ENCODE measurements at places on chromosomes 7 and 10.

- DNase-seq, result no peak
- H3K27me3 ChIP-seq, result no peaks in the 10 kb centered on the region
- no peak overlapping the region for H3K4me3 ChIP-seq
- H3K27ac ChIP-seq, result no peak overlapping the region
- H3K4me1 ChIP-seq, result no peaks in the 10 kb centered on the region
Observed at GRCh38 chr7:19899529-19899928, 126.1 kb upstream of the TMEM196 start.

DNA sequence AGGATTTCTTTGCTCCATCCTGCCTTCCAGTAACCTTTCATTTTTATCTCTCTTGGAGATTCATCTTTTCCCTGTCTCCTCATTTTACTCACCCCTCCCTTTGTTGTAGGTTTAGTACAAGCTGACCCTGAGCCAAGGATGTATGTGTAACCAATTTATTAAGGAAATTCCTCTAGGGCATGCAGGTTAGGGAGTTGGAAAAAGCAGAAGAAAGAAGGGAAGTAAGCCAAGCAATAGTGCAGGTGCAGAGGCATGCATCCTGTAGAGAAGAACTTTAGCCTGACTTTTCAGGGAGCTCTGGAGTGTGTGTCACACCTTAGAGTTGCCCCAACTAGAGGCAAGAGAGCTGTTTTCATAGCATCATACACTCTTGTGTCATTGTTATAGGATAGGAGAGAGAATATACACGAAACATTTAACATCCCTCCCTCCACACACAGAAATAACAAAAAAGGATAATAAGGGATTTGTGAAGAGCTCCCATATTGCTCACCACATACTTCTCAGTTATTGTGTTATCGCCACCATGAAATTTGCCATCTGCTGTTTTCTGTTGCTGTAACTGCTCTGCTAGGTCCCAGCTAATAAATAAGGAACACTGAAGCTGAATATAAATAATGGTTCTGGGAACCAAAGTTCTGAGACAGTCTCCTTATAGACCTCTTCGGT lies 21.8 kb upstream of the SEMA3C start:
- no peak for DNase-seq
- H3K27me3 ChIP-seq, result no peaks in the 10 kb centered on the region
- H3K27ac ChIP-seq, result no peak overlapping the region
- no peaks in the 10 kb centered on the region for H3K4me1 ChIP-seq

DNA sequence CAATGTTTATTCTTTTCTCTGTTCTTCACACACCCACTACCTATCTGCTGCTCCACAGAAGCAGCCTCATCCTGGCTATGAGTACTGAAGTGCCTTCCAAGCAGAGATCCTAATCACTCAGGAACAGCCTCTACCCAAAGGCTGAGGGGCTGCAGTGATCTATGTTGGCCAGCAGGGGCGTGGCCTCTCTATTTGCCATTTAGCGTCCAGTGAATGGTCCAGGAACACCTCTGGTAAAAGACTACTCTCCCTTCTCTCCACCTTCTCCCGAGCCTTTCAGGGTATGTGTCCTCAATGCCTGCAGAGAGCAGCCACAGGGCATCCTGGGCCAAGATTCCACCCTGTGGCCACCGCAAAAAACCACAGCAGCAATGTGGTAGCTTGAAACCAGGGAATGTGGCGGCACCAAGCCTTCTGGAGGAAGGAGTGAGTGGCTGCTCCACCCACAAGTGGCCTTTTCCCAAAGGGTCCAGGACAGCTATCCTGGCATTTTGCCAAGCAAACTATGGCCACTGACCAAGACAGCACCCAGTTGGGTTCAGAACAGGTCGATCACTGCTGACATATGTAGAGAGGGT lies 70.9 kb downstream of the SYPL1 start:
- H3K27me3 ChIP-seq, result no peaks in the 10 kb centered on the region
- DNase-seq, result peak; percentile 80
- H3K36me3 ChIP-seq, result no peaks in the 10 kb centered on the region
- H3K4me1 ChIP-seq, result peaks cover 20% of the 10 kb centered on the region

- DNase-seq, result no peak
- no peak overlapping the region for H3K27ac ChIP-seq
- no peaks in the 10 kb centered on the region for H3K27me3 ChIP-seq
- no peaks in the 10 kb centered on the region for H3K36me3 ChIP-seq
Observed at GRCh38 chr7:22697876-22698606, 29.0 kb upstream of the IL6 start.

DNA sequence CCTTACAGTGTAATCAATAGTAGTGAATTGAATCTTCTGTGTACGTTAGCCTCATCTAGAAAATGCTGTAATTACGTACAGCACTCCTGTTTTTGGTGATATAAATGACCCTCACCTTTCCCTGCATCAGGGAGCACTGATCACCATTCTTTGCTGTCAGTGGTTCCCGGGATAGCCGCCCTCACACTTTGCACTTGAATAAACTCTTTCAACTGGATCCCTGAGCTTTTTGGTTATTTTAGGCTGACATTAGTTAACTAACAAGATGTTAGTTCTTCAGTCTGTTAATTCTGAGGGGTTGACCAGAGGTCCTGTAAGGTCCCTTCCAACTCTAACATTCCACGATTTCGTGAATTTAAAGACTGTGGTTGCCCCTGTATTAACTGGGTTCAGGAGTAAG lies 23.4 kb upstream of the ZC3HAV1 start:
- H3K4me3 ChIP-seq, result peak overlapping the region; percentile 83
- no peaks in the 10 kb centered on the region for H3K36me3 ChIP-seq

DNA sequence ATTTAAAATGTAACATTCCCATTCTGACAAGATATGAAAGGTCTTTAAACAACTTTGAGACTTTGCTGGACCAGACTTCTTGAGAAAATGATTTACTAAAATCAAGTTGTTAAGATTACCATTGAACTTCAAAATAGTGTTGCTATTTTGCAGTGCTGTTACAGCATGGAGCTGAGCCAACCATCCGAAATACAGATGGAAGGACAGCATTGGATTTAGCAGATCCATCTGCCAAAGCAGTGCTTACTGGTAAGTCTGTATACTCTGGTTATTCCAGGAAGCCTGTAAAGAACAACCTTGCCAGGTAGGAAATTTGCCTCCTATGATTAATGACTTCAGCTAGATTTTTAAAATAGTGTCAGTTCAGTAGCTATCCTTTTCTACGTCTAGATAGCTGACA lies 18.8 kb downstream of the TNKS2 start:
- H3K27ac ChIP-seq, result no peak overlapping the region
- no peaks in the 10 kb centered on the region for H3K27me3 ChIP-seq
- no peak for DNase-seq

- H3K27ac ChIP-seq, result no peak overlapping the region
- H3K4me3 ChIP-seq, result no peak overlapping the region
Observed at GRCh38 chr10:129879655-129880054, 84.4 kb downstream of the EBF3 start.

DNA sequence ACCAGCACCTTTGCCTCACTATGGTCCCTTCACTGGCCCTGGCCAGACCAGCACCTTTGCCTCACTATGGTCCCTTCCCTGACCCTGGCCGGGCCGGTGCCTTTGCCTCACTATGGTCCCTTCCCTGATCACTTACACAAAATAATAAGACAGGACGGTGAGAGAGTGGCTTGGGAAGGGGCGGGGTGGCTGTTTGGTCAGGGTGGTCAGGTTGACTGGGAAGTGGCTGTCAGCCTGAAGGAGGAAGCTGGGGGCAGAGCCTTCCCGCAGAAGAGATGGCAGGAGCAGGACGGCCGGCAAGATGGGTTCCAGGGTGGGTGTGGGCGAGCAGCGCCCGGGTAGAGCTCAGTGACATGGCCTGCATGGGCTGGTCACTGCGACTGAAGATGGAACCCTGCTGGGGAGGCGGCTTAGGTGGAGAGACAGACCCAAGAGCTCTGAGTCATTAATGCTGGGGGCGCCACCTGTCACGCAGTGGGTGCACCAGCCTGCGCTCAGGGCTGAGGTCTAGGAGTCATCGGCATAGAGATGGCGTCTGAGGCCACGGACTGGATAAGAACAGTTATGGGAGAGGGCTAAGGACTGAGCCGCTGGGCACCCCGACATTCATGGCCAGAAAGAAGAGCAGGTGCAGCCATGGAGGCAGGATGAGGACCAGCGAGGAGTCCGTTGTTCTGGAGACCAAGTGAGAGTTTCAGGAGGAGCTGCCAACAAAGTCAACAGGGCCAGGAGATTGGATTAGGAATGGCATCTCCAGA lies 91.8 kb downstream of the CHST15 start:
- no peaks in the 10 kb centered on the region for H3K27me3 ChIP-seq
- no peak overlapping the region for H3K27ac ChIP-seq
- no peak for DNase-seq
- H3K4me1 ChIP-seq, result no peaks in the 10 kb centered on the region
- H3K4me3 ChIP-seq, result no peak overlapping the region

- H3K27me3 ChIP-seq, result no peaks in the 10 kb centered on the region
- peaks cover 4% of the 10 kb centered on the region for H3K4me1 ChIP-seq
- no peak for DNase-seq
- H3K27ac ChIP-seq, result no peak overlapping the region
Observed at GRCh38 chr10:70064486-70064885, 11.8 kb downstream of the MACROH2A2 start.

GRCh38 chr10:62671104-62671503 lies 133.4 kb upstream of the ADO start:
- H3K4me3 ChIP-seq, result no peak overlapping the region
- H3K27ac ChIP-seq, result no peak overlapping the region
- no peaks in the 10 kb centered on the region for H3K36me3 ChIP-seq
- no peaks in the 10 kb centered on the region for H3K4me1 ChIP-seq
- DNase-seq, result no peak

DNA sequence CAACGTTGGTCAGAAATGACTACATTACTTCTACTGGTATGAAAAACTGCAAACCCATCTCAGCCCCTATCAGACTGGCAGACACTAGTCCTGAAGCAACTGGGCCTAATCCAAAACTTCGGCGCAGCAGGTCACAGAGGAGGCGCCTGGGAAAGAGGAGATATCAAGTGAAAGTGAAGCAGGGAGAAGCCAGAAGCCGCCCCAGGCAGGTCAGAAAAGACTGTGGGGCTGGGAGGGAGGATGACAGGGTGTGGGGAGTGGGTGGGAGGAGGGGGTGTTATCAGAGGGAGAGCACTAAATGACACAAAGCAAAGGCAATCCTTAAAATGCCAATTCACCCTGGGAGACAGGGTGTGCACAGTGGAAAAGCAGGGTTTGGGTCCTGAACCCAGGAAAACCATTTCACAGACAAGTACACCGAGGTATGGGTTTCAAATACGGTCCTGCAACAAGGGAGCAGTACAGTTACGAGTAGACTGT lies 731 bp downstream of the CHCHD3 start:
- H3K27me3 ChIP-seq, result no peaks in the 10 kb centered on the region
- peak overlapping the region; percentile 83 for H3K4me3 ChIP-seq
- H3K4me1 ChIP-seq, result peaks cover 21% of the 10 kb centered on the region
- peak; percentile 48 for DNase-seq

- H3K4me1 ChIP-seq, result no peaks in the 10 kb centered on the region
- H3K27me3 ChIP-seq, result no peaks in the 10 kb centered on the region
- H3K4me3 ChIP-seq, result no peak overlapping the region
- no peak overlapping the region for H3K27ac ChIP-seq
Observed at GRCh38 chr7:81903115-81903514, 133.3 kb upstream of the HGF start.

GRCh38 chr10:128614802-128615553 lies 488.8 kb upstream of the MKI67 start:
- no peaks in the 10 kb centered on the region for H3K36me3 ChIP-seq
- no peaks in the 10 kb centered on the region for H3K27me3 ChIP-seq
- no peak for DNase-seq
- no peaks in the 10 kb centered on the region for H3K4me1 ChIP-seq
- H3K27ac ChIP-seq, result no peak overlapping the region
- no peak overlapping the region for H3K4me3 ChIP-seq

DNA sequence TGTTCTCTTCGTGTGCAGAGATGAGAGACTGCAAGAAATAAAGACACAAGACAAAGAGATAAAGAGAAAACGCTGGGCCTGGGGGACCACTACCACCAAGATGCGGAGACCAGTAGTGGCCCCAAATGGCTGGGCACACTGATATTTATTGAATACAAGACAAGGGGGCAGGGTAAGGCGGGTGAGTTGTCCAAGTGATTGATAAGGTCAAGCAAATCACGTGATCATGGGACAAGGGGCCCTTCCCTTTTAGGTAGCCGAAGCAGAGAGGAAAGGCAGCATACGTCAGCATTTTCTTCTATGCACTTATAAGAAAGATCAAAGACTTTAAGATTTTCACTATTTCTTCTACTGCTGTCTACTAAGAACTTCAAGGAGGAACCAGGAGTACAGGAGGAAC lies 762.1 kb downstream of the TNS3 start:
- H3K27me3 ChIP-seq, result no peaks in the 10 kb centered on the region
- no peaks in the 10 kb centered on the region for H3K36me3 ChIP-seq
- DNase-seq, result no peak

DNA sequence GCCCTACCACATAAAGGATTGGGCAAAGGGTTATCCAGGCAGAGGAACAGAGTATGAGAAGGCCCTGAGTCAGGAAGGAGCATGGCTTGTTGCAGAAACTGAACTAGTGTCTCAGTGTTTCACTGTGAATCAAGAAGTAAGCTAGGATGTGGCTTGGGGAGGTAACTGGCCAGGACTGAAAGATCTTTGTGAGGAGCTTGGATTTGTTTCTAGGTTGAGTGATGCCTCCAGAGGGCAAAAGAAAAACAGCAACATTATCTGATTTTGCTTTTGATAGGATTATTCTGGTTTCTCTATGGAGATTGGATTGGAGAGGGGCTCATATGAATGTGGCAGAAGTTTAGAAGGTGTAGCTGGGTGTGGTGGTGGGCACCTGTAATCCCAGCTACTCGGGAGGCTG lies 137.9 kb upstream of the HDAC9 start:
- peak; percentile 51 for DNase-seq
- H3K27ac ChIP-seq, result no peak overlapping the region
- H3K27me3 ChIP-seq, result no peaks in the 10 kb centered on the region
- H3K4me3 ChIP-seq, result no peak overlapping the region
- H3K36me3 ChIP-seq, result no peaks in the 10 kb centered on the region

- H3K4me1 ChIP-seq, result peaks cover 22% of the 10 kb centered on the region
- 0 out of 2 replicates have a peak, but pooled peaks cover 3% of the 10 kb centered on the region for H3K36me3 ChIP-seq
- H3K27me3 ChIP-seq, result no peaks in the 10 kb centered on the region
- no peak overlapping the region for H3K27ac ChIP-seq
- DNase-seq, result no peak
- no peak overlapping the region for H3K4me3 ChIP-seq
Observed at GRCh38 chr7:102469351-102469971, 4.7 kb downstream of the LRWD1 start.

GRCh38 chr10:59175538-59176240 lies 754 bp upstream of the PHYHIPL start:
- H3K27ac ChIP-seq, result no peak overlapping the region
- DNase-seq, result no peak
- no peaks in the 10 kb centered on the region for H3K36me3 ChIP-seq
- H3K4me1 ChIP-seq, result no peaks in the 10 kb centered on the region

GRCh38 chr10:80462981-80463741 lies 9.1 kb downstream of the TSPAN14 start:
- peaks cover 13% of the 10 kb centered on the region for H3K4me1 ChIP-seq
- no peaks in the 10 kb centered on the region for H3K27me3 ChIP-seq
- no peak for DNase-seq
- no peak overlapping the region for H3K4me3 ChIP-seq
- H3K36me3 ChIP-seq, result no peaks in the 10 kb centered on the region

- H3K4me3 ChIP-seq, result no peak overlapping the region
- no peak for DNase-seq
- H3K36me3 ChIP-seq, result no peaks in the 10 kb centered on the region
- no peak overlapping the region for H3K27ac ChIP-seq
- no peaks in the 10 kb centered on the region for H3K4me1 ChIP-seq
Observed at GRCh38 chr10:51029172-51029641, 45.1 kb upstream of the PRKG1 start.
